Cortex of kidney (tissue), 1 donor: ENCODE measurements at places on chromosomes 13 and 19.

DNA sequence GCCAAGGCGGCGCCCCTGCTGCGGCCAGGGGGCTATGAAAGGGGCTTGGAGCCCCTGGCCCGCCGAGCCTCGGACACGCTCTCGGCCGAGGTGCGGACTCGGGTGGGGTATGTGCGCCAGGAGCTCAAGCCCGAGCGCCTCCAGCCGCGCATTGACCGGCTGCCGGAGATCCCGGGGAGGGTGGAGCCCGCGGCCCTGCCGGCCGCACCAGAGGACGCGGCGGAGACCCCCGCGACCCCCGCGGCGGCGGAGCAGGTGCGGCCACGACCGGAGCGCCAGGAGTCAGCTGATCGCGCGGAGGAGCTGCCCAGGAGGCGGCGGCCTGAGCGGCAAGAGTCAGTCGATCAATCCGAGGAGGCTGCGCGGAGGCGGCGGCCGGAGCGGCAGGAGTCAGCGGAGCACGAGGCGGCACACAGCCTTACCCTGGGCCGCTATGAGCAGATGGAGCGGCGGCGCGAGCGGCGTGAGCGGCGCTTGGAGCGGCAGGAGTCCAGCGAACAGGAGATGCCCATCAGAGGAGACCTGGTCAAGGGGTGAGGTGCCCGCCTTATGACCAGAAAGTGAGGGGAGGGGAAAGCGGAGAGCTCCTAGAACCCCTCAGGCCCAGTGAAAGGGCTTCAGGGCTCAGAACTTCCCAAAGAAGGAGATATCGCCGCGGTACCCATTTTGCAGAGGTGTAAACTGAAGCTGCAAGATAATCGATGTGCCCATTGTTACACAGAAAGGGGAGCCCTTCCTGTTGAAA lies 8.8 kb upstream of the SHKBP1 start:
- DNase-seq: no peak

GRCh38 chr13:33227927-33228647 lies 57.5 kb downstream of the STARD13 start:
- no peak for DNase-seq

GRCh38 chr19:54464630-54465425 lies 1.2 kb upstream of the LENG9 start:
- DNase-seq: no peak

DNA sequence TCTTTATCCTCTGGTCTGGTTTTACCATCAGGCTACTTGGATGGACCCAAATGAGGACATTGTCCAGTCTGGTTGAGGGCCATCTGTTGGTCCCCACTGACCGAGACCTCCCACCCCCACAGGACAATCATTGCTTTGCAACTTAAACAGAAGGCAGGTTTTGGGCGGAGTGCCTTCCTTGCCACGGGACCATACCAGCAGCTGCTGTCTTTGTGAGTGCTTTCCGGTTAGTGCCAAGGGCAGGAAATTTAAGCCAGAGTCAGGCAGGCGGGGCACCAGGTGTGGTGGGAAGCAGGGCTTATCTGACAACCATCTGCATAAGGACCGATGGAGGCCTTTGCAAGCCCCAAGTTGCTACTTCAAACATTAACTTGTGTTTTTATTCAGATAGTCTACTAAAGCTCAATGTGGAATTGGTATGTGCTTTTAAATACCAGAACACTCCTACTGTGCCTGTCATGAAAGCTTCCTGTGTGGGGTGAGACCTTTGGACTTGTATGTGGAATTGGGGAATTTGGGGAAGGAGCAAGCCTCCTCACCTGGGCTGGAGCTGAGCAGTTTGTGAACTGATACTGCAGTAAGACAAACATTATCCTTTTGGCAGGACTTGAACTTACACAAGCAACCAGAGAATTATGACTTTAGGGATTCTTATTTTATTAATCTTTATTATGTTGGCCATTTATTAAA lies 39.3 kb upstream of the UBE2L5 start:
- no peak for DNase-seq

DNA sequence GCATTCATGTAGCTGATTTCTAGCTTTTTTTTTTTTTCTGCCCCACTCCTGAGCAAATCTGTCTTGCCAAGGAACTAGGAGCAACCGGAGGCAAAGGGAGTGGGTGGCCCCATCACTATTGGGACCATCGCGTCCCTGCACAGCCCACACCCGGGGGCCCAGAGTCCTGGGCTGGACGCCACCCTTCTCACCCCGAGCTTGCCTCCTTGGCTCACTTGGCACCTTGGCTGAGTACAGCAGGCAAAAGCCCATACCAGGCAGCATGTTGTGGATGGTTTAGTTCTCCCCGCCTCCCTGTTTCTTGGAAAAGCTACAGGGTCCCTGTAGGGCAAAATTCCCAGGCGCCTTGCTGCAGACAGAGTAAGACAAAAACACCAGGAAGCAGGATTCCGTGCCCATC lies 13.7 kb downstream of the SMIM24 start:
- no peak for DNase-seq

DNA sequence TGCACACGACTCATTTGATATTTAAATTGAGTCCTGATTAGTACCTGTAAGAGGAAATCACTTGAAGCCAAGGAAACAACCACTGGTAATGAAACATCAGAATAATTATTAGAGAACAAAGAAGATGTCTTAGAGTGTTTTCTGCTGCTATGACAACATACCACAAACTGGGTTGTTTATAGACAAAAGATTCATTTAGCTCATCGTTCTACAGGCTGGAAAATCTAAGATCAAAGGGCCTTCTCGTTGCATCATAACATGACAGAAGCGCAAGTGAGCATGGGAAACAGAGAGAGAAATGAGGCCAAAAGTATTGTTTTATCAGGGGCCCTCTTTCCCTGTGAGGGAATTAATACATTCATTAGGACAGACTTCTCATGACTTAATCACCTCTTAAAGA lies 1024.0 kb upstream of the PCDH9 start:
- DNase-seq: no peak

GRCh38 chr19:8512115-8512967 lies 1.6 kb downstream of the ZNF414 start:
- DNase-seq: no peak

DNA sequence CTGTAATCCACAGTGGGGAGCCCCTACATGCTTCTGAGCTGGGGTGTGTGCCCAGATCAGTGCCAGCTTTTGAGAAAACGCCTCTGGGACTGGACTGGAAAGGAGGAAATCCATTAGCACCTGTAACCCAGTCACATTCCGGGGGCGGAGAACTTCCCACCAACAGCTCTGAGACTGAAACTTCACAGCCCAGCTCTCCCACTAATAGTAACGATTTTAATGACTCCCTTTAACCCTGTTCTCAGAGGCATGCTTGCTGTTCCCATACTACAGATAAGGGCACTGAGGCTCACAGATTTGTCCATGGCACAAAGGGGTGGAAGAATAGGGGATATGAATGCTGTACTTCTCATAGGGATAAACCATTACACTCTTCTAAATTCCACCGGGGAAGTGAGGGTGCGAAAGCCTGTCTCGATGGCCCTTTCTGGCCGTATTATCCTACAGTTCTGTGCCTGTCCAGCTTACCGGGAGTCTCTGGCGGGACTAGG lies 851 bp downstream of the FBXO46 start:
- no peak for DNase-seq

DNA sequence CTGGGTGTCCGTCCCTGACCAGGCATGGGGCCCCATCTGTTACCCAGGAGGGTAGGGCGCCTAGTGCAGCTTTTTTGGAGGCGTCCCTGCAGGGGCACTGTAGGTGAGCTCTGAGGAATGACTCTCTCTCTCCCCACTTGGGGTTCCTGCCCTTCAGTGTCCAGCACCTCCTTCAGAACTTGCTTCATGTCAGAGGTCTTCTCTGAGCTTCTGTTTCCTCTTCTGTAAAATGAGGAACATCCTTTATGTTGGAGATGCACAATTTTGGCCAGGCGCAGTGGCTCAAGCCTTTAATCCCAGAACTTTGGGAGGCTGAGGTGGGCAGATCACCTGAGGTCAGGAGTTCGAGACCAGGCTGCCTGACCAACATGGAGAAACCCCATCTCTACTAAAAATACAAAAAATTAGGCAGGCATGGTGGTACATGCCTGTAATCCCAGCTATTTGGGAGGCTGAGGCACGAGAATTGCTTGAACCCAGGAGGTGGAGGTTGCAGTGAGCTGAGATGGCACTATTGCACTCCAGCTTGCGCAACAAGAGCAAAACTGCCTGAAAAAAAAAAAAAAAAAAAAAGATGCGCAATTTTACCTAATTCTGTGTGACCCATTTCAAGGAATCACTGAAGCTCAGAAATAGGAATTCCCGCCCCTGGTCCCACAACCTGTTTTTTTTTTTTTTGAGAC lies 15.2 kb upstream of the PIK3R2 start:
- DNase-seq: no peak

- no peak for DNase-seq
Observed at GRCh38 chr19:3479177-3479833, 1.0 kb downstream of the SMIM24 start.

- DNase-seq: no peak
Observed at GRCh38 chr19:49799798-49800376, 13.2 kb downstream of the FUZ start.

- no peak for DNase-seq
Observed at GRCh38 chr19:1987197-1988187, 28.0 kb downstream of the BTBD2 start.

DNA sequence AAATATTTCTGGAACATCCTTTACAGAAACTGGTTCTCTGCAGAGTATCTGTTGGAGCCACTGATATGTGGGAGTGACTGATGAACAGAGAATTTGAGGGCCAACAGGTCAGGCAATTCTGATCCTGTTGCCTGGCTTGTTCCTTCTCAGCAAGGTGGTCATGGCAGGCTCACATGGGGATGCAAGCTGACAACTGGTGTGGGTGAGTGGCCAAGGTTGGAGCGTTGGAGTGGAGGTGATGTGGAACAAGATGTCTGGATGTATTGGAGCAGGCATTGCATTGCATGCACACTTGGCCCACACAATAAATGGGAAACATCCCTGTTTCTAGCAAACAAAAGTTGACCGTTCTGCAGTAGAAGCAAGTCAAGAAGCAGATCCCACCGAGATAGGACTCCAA lies 380.7 kb downstream of the ZNF536 start:
- no peak for DNase-seq

DNA sequence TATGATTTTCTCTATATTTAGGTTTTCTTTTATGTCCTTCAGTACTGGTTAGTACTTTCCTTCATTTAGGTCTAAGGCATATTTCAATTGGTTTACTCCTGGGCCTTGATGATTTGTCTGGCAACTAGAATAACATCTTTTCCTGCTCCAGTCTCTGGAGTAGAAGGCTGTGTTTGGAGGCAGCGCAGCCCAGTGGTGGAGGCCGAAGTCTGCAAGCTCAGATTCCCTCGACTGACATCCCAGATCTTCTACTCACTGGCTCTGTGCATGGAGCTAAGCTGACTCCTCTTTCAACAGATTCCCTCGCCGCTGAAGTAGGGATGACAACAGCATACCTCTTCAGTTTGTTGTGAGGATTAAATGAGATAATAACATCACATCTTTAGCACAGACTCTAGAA lies 141.0 kb downstream of the RAP2A start:
- no peak for DNase-seq

DNA sequence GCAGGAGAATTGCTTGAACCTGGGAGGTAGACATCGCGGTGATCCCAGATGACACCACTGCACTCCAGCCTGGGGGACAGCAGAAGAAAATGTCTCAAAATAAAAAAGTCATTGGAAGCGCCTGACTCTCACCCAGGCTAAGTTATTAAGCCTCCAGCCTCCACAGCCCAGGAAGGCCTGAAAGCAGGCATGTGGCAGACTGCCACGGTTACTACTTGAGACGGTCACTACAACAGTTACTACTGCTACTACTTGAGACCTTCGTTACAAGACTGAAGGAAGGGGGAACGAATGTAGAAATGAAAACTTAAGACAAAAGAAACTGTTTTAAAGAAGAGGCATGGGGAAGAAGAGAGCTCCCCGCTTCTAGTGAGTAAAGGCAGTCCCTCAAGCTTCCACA lies 9.6 kb downstream of the PRR22 start:
- DNase-seq: no peak

DNA sequence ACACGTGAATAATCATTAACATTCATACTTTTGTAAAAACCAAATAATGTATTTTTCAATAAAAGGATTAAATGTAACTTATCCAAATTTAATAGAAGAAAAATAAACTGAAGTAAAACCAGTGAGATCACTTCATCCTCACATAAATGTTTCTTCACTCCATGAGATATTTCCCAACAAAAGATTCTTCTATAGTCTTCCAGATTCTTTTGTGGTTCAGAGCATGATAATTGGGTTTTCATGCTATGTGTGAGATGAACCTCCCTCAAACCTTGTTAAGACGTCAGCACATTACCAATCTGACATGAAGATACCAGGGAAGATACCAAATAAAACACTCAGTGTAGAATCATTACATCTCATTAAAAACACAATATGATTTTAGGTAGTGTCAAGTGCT lies 62.9 kb upstream of the OXGR1 start:
- no peak for DNase-seq

GRCh38 chr19:1132552-1133383 lies 29.0 kb downstream of the GPX4 start:
- DNase-seq: no peak

- no peak for DNase-seq
Observed at GRCh38 chr19:40750874-40751537, at the start of gene SNRPA. Gene SNRPA, plus strand, starts transcription at chr19:40751203. Its CDS starts 206 bp downstream, at chr19:40751409.

GRCh38 chr19:18700501-18701249 lies 17.2 kb downstream of the CRTC1 start:
- no peak for DNase-seq

DNA sequence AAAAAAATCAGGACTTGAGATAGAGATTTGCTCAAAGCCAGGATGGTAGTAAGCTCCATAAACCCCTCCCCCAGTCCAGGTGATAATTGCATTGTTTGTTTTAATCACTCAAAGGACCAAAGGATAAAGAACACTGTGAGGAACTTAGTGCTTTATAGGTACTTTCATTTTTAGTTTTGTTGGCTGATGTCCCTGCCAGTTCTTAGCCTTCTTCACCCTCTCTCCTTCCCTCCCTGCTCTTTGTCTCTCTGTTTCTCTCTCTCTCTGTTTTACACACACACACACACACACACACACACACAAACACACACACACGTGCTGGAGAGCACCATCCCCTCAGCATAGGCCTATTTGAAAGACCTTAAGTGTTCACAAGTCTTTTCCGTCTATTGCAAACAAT lies 5.2 kb downstream of the FRY start:
- no peak for DNase-seq

- DNase-seq: no peak
Observed at GRCh38 chr13:109307027-109307426, 479.4 kb downstream of the IRS2 start.

DNA sequence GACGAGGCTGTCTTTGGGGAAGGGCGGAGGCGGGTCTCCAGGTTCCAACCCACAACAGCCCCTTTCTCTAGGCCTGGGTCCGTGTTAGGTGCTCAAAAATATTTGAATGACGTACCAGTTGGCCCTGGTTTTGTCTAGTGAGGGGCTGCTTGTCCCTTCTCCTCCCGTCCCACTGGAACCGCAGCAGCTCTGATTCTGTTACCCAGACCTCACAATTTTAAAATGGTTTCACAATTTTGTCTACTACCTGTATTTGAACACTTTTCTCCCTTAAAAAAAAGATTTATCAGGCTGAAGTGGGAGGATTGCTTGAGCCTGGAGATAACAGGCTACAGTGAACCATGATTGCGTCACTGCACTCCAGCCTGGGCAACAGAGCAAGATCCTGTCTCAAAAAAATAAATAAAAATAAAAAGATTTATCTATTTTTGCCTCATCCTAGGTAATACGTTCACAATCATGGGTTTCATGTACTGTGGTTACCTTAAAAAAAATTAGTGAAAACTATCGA lies 1.3 kb upstream of the IRF2BP1 start:
- no peak for DNase-seq

GRCh38 chr13:48561466-48562235 lies 28.8 kb upstream of the RCBTB2 start:
- DNase-seq: no peak
